Right ventricle myocardium superior (tissue), 1 donor: ENCODE measurements at places on chromosomes 4 and X.

DNA sequence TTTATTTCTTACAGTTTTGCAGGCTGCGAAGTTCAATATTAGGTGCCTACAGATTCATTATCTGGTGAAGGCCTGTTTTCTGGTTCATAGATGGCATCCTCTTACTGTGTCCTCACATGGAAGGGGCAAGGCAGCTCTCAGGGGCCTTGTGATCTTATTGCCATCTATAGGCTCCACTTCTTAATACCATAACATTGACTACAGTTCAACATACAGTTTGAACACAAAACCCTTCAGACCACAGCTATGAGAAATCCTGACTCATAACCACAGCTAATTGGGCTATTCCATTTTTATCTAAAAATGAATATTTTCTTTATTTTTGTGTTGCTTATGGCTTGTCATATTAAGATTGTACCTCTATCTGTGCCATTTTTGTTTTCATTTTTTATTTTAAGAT, 72.3 kb downstream of the STAG2 start:
- DNase-seq, result no peak

- DNase-seq, result no peak
Measured at GRCh38 chr4:80182237-80182866, 15.0 kb upstream of the PRDM8 start.

DNA sequence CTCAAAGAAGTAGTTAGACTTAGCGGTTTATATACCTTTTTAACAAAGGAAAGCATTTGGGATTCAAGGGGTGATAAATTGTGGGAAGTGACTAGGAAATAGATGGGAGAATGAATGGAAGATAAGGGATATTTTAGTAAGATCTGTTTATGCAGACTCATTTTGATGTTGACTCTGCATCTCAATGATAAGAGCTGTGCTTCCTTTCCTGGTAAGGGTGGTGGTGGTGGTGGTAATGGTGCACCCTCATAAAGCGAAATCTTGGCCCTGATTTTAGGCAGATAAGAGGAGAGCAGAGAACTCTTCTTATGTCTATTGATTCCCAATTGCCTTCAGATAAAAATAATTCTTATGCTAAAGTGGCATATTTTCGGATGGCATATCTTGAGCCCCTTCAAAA, 197.1 kb downstream of the SPRY1 start:
- no peak for DNase-seq

GRCh38 chr4:62460329-62460728, 1260.2 kb downstream of the ADGRL3 start:
- no peak for DNase-seq

GRCh38 chrX:31392513-31392912, 320.7 kb upstream of the FTHL17 start:
- no peak for DNase-seq

- DNase-seq, result no peak
Measured at GRCh38 chrX:1391370-1391706, 575 bp downstream of the SLC25A6 start.

GRCh38 chr4:45294464-45294863, 568.1 kb upstream of the GNPDA2 start:
- no peak for DNase-seq

- no peak for DNase-seq
Measured at GRCh38 chrX:114221445-114221844, 362.4 kb upstream of the HTR2C start.

DNA sequence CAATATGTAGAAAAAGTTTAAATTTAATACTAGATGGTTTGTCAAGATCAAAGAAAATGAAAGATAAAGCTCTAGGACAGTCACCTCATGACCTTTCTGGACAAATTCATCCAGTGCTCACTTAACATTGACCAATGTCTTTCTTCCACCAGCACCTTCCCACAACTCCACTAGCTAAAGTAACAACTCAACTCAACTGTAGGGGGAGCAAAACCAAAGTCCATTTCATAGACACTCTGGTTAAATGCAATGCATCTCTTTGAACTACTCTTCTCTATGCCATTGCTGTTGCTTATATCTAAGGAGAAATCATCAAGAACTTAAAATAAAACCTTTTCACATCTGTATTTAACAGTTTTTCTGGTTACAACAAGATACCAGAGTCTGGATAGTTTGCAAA, 25.1 kb downstream of the UGT2B4 start:
- DNase-seq, result no peak

DNA sequence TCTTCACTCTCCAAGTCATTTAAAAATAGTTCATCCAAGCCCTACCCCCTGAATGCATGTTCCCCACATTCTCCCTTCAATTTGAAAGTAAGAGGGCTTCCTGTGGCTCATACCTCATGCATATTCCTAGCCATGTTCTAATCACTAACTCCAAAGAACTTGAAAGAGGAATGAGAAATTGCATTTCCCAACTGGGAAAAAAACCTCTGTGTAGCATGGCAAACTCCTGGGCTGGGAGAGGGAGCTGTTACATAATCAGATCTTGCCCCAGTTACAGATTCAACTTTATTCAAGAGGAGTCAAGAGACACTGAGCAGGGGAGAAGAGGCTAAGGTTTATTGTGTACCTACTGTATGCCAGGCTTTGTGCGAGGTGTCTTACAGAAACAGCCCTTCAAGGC, 90.2 kb downstream of the SLC2A9 start:
- DNase-seq, result no peak

DNA sequence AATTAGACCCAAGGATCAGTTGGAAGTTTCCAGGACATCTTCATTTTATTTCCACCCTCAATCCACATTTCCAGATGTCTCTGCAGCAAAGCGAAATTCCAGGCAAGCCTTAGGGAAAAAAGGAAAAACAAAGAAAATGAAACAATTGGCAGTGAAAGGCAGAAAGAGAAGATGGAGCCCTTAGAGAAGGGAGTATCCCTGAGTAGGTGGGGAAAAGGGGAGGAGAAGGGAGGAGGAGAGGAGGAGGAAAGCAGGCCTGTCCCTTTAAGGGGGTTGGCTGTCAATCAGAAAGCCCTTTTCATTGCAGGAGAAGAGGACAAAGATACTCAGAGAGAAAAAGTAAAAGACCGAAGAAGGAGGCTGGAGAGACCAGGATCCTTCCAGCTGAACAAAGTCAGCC, at the start of gene PLP1:
TSS of gene PLP1 (plus strand) at position 295 of the 400 bp plus-strand sequence. CDS start 156 bp downstream, outside the sequence.
- no peak for DNase-seq

- DNase-seq, result no peak
Measured at GRCh38 chr4:81577392-81577791, 105.7 kb upstream of the RASGEF1B start.

GRCh38 chr4:147772459-147772969, 40.6 kb downstream of the ARHGAP10 start:
- DNase-seq, result no peak

DNA sequence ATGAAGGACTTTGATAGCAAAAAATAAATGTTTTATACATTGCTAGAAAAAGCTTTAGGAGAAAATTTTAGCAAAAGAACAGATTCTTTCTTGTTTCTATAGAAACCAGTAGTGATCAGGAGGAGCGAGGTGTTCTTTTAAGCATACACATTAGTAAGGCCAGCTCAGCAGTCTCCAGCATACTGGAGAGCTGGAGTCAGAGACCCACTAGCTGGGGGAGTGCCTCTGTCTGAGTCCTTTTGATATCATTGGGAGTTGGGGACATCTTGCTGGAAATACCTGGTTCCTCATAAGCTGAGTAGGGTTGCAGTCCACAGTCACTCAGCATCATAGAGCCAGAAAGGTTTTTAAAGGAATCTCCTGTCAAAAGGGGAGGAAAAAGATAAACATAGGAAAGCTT, 67.4 kb downstream of the AFF2 start:
- no peak for DNase-seq

DNA sequence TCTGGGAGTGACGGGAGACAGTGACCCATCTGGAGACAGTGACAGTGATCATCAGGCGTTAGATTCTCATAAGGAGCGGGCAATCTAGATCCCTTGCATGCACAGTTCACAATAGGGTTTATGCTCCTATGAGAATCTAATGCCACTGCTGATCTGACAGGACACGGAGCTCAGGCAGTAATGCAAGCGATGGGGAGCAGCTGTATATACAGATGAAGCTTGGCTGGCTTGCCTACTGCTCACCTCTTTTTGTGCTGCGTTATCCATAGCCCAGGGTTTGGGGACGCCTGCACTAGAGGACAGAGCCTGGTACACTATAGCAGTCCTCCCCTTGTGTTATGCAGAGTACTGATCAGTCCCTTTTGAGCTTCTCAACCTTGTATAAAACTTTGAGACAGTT, 23.5 kb downstream of the NFKB1 start:
- no peak for DNase-seq

DNA sequence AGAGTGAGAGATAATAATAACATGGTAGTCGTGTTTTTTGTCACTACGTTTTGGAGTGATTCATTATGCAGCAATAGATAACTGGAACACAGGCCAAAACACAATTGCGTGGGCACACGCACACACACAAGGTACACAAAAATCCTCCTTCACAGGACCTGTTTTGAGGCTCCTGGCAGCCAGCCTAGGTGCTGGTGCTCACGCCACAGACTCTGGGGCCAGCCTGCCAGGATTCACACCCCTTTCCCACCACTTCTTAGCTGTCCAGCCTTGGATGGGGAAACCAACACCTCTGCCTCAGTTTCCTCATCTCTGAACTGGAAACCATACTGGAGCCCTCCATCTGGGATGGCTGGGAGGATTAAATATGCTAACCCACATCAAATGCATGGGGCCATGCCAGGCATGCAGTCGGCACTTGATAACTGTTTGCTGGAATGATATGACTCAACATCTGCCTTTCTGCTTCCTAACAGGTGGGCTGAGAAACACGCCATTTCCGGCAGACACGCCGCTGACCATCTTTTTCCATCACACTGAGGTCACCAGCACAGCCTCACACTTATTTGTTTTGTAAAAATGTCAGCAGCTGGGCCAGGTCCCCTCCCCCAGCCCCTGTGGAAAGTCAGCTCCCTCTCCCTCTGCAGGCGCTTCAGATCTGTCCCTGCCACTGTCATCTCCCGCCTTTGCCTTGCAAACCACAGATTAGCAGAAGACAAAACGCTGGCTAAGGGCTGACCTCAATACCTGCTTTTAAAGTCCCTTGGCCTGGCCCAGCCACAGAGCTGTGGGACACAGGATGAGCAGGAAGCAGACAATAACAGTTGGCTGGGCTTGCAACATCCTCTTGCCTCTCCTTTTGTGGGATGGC, 237.5 kb downstream of the BCOR start:
- DNase-seq, result peak; percentile 41

DNA sequence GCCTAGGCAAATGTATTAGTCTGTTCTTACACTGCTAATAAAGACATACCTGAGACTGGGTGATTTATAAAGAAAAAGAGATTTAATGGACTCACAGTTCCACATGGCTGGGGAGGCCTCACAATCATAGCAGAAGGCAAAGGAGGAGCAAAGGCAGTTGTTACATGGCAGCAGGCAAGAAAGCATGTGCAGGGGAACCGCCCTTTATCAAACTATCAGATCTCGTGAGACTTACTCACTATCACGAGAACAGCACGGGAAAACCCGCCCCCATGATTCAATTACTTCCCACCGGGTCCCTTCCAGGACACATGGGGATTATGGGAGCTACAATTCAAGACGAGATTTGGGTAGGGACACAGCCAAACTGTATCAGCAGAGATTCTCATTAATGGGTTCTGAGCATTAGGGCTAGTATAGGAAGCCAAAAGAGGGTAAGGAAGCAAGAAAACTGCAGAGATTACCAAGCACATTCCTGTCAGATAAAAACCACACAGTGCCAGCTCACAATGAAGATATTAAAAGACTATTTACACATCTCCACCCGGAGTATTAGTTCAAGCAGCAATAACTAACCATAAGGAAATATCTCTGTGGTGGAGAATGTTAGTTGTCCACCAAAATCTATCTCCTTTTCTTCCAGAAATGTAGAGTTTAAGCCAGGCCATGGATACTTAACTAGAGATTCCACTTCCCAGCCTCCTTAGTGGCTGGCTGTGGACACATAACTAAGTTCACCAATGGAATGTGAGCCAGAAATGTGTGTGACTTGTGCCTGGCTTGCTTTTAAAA, 61.2 kb upstream of the HOPX start:
- no peak for DNase-seq

GRCh38 chr4:99816545-99817308, at the start of gene DAPP1:
DAPP1 (plus strand) TSS chr4:99816827; CDS start chr4:99816914, 87 bp downstream.
- peak; percentile 54 for DNase-seq

- no peak for DNase-seq
Measured at GRCh38 chr4:151436093-151436518, 27.1 kb downstream of the FHIP1A start.

DNA sequence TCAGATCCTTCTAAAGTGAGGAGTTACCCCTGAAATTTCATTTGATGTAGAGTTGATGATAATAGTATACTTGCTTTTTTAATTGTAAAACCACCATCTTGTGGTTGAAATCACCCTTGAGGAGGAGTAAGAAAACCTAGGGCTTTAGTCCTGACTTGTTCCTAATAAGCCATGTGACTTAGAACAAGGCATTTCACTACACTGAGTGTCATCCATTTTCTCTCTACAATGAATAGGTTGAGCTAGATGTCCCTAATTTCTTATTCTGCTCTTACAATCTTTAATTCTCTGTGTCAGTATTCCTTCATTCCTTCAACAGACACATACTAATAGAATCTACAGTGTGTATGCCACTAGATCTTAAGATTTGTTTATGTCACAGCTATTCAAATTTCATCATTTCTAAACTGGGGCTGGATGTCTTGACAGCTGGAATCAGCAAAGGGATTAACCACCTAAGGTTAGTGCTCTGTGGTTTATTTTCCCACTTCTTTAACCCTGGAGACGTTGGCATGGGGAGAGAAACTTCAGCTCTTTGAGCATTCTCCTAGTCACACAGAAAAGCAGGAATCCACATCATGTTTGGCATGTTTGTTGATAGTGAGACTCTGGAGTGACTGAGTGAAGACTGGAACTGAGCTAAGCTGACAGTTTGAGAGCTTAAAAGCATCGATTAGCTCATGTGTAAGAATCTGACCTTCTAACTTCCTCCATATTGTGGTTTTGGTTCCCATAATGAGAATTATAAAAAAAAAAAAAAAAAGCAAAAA, 246.3 kb downstream of the NDST4 start:
- no peak for DNase-seq

- no peak for DNase-seq
Measured at GRCh38 chrX:51435101-51435500, 61.3 kb downstream of the NUDT11 start.
